ENCODE measurements at places on chromosomes 12 and 14.
A peak's percentile ranks its signal among the peaks of the same experiment; 100 is the strongest.

GRCh38 chr12:75727577-75727976 lies 216.2 kb upstream of the KRR1 start:
- no peak for DNase-seq

DNA sequence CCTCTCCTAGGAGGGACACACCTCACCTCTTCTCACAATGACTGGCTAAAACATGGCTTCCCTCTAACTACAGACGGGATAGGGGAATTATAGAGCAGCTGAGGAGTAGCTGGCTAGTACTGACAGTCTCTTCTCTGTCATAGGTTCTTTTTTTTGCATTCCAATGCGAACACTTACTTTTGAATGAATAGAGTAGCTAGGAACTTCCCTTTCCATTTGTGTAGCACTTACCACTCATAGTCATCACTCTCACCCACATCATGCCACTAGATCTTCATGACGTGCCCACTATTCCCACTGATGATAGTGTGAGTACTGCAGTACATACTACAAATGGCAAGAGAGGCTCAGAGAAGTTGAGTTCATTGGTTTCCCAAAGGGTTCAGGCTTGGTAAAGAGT lies 143.9 kb upstream of the HIF1A start:
- DNase-seq = no peak

- no peak for DNase-seq
Measured at GRCh38 chr12:119322301-119322723, 12.2 kb upstream of the CCDC60 start.

DNA sequence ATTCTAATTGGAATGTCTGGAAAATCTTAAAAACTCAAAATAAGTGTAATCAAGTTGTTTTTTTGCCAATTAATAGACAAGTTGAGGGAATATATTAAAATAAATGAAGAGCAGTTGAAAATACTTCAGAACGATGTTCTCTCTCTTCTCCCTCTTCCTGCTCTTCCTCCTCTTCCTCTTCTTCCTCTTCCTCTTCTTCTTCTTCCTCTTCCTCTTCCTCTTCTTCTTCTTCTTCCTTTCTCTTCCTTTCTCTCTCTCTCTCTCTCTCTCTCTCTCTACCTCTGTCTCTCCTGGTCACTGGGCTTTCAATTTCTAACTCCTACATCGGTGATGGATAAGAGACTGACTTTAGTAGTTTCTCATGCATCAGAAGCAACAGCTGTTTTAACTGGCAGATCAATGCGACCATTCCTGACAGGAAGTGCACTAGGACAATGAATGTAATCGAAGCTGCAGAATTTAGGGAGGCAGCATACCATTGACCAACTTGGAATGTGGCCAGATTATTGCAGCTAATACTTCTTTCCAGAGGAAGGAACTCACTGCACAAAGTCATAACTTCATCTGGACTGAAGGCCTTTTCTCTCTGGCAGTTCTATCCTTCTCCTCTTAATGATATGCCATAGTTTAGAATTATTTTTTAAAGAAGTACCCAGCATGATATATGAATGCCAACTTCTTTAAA lies 13.8 kb upstream of the TMTC2 start:
- DNase-seq = no peak

DNA sequence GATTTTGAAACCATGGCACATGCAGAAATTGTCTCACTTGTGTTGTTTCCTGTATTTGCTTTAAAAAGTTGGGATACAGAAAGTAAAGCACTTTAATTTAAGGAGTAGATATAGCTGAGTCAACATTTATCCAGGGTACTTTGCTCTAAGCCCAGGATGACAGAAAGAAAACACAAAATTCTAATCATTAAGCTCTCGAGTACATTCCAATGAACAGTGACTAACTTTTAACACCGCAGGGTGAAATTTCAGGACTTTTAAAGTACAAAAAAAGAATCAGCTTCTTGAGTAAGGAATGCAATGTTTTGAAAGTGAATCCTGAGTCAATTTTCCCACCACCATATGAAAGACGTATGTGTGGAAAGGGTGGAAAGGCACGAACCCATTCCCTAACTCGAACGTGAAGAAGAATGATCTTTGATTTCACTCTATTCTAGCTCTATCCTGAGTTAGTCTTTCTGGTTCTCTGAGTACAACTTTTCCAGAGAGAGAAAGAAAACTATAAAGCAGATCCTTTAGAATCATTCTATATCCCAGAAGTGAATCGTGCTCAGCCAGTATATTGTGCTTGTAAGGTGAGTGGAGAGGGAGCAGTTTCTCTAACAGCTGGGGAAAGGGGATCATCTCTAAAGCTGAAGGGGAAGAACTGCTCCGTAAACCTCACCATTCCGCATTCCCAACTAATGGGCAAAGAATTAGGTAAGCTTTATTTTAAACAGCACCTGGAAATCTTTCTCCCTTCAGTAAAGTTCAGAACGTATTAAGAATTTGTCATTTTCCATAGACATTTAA lies 779.0 kb upstream of the FLRT2 start:
- no peak for DNase-seq

DNA sequence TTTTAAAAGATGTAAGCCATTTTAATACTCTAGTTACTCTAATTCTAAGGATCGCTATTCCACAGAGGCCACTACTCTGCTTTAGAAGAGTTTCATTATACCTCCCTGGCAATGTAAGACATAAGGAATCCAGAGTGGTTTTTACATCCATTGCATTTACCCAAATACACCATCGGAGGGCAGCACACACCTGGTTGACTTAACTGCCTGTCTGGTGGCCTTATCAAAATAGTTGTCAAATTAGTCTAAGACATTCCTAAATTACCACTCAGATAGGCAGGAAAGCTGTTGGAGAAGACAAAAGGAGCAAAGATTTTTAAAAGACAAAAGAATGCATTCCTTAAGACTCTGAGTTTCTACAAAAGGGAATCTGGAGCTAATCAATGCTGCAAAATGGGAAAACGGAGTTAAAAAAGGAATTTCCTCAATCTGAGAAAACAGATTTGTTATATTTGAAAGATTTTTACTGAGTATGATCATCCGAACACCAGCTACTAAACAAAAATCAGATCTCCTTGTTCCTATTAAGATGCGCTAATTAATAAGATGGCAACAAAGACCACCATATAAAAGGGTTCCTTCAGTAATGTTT lies 33.8 kb upstream of the FGD4 start:
- DNase-seq = peak; percentile 44

DNA sequence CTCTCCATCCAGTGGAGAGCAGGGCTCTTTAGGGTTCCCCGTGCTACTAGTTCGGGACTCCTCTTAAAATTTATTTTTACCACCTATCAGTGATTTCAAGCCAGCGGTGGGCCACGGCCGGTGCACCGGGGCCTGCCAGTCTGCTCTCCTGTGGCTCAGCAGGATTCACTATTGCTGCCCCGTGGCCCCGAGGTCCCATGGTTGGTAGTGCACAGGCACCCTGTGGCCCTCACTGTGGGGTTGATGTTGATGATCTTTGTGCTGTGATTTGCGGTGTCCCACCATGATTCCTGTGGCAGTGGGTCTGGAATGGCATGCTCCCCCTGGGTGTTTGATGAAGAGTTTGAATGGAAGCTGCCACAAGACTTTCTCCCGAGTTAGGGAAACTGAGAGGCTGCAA lies 12.6 kb upstream of the MEG3 start:
- DNase-seq = no peak

DNA sequence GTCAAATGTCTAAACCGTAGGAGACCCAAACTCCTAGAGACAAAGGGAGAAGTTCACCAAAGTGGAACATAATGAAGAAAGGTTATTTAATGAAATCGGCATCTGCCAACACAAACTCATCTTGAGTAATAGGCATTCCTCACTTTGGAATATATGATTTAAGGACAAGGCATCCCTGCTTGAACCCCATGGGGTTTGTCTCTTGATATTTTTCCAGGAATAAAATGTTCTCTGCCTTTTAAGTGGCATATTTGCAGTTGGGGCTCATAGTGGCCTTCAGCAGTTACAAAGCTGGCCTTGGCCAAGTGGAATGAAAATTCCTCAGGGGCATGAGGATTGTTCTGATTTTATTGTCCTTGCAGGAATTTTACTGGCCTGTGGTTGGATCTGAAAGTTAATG lies 7.1 kb downstream of the POP5 start:
- no peak for DNase-seq

DNA sequence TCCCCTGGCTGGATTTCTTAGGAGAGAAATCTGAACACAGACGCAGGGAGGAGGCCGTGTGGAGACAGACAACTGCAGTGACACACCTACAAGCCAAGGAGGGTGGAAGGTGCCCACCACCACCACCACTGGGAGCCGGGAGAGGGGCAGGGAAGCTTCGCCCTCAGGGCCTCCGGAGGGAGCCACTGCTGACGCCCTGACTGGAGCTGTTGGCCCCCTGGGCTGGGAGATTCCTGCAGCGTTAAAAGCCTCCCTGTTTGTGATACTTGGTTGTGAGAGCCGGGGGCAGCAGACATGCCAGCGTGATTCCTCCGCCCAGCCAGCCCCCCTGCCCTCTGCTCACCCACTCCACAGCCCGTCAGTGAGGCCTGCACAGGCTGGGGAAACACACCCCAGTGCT lies 72.0 kb downstream of the CHGA start:
- DNase-seq = no peak

DNA sequence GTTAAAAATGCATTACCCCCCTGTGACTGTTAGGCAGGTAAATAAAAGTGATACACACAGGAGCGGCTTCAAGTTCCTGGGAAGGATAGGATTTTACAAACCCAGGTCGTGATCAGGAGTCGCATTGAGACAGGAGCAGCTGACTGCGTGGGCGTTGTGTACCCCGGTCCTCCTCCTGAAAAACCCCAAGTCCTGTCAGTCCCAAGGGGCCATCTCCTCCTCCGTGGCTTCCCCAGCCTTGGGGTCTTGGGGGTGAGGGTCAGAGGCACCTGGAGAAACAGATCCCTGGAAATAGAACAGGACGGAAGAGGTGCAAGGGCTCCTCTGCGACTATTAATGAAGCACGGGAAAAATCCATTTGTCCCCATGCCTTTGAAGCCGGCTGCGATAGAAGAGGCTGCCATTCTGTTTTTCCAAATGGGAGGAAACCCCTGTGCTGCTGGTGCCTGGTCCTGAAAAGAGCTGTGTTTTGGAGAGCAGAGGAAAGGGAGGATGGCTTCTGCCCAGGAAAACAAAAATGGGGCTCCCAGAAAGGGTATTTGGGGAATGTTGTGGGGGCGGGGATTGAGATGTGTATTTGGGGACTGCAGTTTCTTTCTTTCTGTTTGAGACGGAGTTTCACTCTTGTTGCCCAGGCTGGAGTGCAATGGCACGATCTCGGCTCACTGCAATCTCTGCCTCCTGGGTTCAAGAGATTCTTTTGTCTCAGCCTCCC lies 143.1 kb downstream of the ZNF664 start:
- no peak for DNase-seq

GRCh38 chr14:21993070-21993469 lies 319.5 kb upstream of the OR4E1 start:
- DNase-seq = no peak

GRCh38 chr12:60279221-60279620 lies 683.4 kb downstream of the SLC16A7 start:
- no peak for DNase-seq

GRCh38 chr14:91324606-91325575 lies 80.4 kb upstream of the GPR68 start:
- DNase-seq = no peak

- DNase-seq = no peak
Measured at GRCh38 chr12:128268379-128268995, 1.5 kb downstream of the TMEM132C start.

GRCh38 chr12:105819549-105819948 lies 319.2 kb downstream of the NUAK1 start:
- DNase-seq = no peak

- DNase-seq = no peak
Measured at GRCh38 chr14:68076451-68076850, 256.9 kb downstream of the RAD51B start.

GRCh38 chr14:78135450-78135891 lies 34.7 kb upstream of the NRXN3 start:
- DNase-seq = no peak

GRCh38 chr14:63045612-63046320 lies 508 bp upstream of the KCNH5 start:
- no peak for DNase-seq

- DNase-seq = no peak
Measured at GRCh38 chr12:5960783-5961182, 15.7 kb upstream of the ANO2 start.

DNA sequence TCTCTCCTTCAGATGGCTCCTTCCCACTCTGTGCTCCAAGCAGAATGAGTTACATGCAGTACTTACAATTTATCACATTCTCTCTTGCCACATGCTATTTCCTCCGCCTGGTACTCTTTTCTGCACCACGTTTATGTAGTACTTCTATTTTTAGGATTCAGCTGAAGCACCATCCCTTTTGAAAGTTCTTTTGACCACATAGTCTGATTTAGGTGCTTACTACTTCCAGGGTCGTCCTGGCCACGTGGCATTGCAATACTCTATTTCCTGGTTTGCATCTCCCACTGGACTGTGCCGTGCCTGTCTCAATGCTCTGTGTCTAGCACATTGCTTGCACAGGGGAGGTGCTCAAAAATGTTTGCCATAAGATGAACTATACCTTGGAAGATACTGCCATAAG lies 16.3 kb upstream of the TBC1D30 start:
- no peak for DNase-seq

DNA sequence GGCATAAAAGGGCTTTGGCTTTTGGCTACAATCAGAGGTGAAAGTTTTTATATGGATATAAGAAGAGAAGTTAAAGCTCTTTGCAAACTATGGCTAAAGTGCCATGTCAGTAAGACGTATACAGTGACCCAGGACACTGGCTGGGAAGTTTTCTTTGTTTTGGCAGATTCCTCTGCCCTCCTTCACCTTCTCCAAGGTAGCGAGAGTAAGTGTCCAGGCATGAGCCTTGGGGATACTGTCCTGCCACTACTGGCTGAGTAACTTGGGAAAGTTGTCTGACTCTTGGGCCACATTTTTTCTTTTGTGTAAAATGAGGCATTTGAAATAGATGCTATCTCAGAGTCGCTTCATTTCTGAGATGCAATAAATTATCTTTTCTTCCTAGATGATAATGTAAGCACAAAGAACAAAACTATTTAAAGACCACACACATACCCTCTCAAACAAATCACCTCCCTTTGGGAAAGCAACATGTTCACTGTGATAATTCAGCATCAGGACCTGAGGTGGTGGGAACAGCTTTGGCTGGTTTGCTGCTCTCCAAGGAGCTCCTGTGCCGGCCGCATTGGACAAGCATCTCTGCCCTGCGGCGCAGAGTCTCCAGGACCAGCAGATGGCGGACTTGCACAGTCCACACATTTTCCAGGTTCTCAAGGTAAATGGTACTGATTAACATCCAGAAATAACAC lies 106.3 kb downstream of the PTCSC3 start:
- peak; percentile 44 for DNase-seq

DNA sequence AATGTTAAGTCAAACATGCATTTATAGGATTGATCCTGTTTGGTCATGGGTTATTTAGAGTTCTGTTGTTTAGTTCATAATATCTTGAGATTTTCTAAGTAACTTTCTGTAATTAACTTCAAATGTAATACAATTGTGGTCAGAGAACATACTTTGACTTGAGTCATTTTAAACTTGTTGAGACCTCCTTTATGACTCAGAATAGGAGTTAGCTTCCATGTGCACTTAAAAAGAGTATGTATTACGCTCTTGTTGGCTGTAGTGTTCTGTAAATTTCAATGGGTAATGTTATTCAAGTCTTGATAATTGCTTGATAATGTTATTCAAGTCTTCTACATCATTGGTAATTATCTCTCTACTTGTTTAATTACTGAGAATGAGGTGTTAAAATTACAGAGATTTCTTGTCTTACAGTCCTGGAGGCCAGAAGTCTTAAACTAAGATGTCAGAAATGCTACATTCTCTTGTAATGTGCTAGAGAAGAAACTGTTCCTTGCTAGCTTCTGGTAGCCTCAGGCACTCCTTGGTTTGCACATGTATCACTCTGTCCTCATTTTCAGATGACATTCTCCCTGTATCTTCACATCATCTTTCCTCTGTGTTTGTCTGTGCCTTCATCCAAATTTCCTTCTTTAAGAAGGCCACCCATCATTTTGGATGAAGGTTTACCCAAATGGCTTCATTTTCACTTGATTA lies 197.3 kb downstream of the TMTC3 start:
- no peak for DNase-seq
